ENCODE measurements at places on chromosomes 2 and 18.
A peak's percentile ranks its signal among the peaks of the same experiment; 100 is the strongest.

- peak; percentile 27 for DNase-seq
These were observed 46.6 kb upstream of the ZBTB7C start for GRCh38 chr18:48455555-48456478.

- DNase-seq: no peak
These were observed 352.0 kb downstream of the TNS1 start for GRCh38 chr2:217650716-217651360.

- DNase-seq: no peak
These were observed 9.6 kb downstream of the SSB start for GRCh38 chr2:169808221-169808620.

GRCh38 chr2:65137197-65137775 lies 7.4 kb upstream of the RAB1A start:
- DNase-seq: no peak

- DNase-seq: no peak
These were observed 89.7 kb upstream of the TTC39C start for GRCh38 chr18:23924813-23925212.

DNA sequence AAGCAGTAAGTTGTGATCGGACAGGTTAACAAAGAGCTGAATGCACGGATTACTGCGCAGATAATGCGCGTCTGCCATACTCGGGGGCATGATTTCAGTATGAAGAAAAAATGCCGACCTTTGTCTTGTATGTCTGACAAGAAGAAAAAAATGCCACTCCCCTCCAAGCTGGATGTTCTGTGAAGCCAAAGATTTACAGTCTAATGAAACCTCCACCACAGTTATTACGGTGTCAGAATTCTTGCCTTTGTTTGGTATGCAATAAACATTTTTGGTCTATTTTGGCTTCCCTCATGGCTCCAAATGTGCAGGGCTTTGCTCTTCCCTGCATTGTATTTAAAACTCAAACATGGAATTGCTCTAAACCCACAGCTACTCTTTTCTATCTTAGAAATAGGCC lies 72.2 kb upstream of the THUMPD2 start:
- no peak for DNase-seq

GRCh38 chr2:240571314-240571973 lies 3.2 kb downstream of the RNPEPL1 start:
- no peak for DNase-seq

GRCh38 chr2:191905336-191905735 lies 58.4 kb upstream of the CAVIN2 start:
- DNase-seq: no peak

GRCh38 chr18:5964996-5965395 lies 69.7 kb upstream of the TMEM200C start:
- DNase-seq: no peak

DNA sequence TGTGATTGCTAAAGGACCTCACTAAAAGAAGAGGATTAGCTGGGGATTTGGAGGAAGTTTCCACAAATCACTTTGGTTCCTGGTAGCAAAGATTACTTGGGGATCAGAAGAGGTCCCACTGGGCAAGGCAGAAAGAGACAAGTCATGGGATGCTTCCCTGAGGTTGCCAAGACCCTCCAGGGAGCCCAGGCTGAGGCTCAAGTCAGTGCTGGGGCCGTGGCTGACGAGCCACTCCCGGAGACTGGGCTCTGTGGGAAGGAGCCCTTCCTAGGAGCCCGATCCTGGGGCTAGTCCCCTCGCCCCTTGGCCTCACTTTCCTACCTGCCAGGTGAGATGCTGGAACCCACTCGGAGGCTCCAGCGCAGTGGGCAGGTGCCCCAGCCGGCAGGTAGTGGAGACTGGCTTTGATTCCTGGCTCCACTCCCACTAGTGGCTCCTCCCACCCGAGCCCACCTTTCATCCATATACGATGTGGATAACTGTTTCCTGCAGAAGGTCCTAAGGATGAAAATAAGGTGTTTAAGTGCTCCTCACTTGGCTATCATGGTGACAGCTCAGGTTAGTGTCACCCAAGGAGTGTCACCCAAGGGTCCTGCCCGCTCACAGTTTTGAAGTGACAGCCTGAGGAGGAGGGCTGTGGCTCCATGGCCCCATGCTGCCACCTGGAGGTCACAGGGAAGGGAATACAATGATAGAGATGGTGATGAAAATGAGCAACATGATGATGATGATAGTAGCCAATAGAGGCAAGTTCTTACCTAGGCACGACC lies 100.5 kb downstream of the CAPN13 start:
- peak; percentile 48 for DNase-seq

DNA sequence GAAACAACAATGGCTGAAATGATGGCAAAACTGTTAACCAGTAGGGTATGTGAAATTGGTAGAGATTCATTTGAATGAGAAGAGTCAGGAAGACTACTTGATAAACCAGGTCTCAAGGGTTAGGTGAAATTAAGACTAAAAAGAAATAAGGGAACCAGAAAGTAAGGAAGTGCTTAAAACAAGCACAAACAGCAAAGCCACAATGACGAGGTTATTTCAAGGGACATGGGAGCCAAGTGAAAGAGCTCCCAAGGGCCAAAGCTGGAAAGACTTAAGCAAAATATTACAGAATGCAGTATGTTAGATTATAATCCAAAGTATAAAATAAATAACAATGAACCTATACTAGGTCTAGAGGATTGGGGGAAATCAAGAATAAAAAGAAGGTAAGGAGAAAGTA lies 19.3 kb upstream of the CD302 start:
- DNase-seq: no peak

DNA sequence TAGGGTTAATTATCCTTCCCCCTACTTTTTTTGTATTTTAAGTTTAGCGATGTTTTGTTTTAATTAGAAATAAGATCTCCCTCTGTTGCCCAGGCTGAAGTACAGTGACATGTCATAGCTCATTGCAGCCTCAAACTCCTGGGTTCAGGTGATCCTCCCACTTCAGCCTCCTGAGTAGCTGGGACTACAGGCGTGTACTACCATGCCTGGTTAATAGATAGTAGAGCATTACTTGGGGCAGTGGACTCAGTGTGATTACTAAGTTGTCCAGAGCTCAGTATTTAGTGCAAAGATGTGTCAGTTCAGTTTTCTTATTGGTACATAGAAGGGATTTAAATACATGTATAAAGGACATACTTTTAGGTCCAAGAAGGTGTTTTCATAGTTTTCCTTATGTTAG lies 9.5 kb upstream of the ADGRF3 start:
- no peak for DNase-seq

DNA sequence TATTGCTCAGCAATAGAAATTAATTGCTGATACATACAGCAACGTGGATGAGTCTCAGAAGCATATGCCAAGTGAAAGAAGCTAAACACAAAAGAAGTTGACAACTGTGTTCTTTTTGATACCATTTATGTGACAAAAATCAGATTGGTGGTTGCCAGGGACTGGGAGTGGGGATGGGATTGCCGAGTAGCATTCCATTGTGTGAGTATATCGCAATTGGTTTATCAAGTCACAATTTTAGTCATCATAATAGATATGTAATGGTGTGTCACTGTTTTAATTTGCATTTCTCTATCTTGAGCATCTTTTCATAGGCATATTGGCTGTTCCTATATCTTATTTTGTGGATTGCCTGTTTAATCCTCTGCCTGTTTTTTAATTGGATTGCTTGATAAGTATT lies 20.9 kb downstream of the STRADB start:
- no peak for DNase-seq

- DNase-seq: no peak
These were observed 23.7 kb upstream of the HDAC4 start for GRCh38 chr2:239424337-239425045.

DNA sequence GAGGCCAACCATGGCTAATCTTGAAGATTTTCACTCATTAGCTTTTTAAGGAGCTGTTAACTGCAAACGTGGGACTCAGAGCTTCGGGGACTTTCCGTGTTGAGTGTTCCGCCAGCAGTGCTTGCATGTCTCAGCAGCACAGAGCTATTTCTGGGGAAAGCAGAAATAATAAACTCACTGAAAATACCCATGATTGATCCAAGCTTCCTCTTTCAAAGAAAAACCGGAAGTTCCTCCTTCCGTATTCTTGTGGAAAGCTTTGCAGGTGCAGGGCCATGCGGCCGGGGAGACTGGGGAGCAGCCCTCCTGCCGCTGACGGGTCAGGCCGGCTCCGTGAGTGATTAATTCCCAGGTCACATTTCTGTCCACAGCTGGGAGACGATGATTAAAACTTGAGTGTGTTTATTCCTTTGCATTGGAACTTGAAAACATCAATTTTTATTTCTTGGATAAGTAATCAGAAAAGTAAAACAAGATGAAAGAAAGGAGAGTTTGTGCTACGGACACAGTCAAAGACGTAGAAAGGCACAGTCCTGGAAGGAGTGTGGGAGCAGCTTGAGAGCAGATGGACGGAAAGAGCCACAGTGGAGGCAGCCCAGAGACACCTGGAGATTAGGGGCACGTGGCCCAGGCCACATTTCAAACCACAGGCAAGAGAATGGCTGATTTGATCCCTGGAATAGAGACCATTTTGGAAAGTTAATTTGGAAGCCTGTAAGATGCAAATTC lies 54.2 kb upstream of the CTDP1 start:
- DNase-seq: no peak

GRCh38 chr2:61158356-61158955 lies 3.5 kb upstream of the C2orf74 start:
- DNase-seq: no peak

- DNase-seq: no peak
These were observed 178.8 kb downstream of the ANAPC1 start for GRCh38 chr2:111705239-111705638.

DNA sequence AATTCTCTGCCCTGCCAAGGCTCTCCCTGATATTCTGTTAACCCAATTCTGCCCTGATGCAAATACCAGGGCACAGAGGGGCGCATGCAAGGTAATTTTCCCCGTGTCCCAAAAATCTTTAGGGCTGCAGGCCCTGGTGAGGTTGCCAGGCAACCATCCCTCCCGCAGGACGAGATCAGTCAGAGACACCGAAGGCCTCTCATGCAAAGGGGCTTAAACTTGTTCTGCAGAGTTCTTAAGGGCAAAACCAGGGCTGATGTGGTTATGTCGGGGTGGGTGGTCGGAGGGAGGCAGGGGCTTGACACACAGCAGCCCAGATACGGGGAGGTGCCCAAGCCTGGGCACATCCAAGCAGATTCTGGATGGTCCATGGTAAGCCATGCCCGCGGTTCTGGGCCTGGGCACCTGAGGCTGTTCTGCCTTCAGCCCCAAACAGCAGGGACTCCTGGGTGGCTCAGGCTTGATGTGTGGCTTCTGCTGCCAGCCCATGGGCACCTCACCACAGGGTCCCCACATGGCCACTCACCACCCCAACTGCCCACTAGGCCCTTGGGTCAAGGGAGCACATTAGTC lies 27.2 kb downstream of the STEAP3 start:
- no peak for DNase-seq

GRCh38 chr2:25215232-25215631 lies 46.9 kb upstream of the POMC start:
- no peak for DNase-seq

- DNase-seq: no peak
These were observed 161.5 kb upstream of the FOSL2 start for GRCh38 chr2:28231110-28231631.

DNA sequence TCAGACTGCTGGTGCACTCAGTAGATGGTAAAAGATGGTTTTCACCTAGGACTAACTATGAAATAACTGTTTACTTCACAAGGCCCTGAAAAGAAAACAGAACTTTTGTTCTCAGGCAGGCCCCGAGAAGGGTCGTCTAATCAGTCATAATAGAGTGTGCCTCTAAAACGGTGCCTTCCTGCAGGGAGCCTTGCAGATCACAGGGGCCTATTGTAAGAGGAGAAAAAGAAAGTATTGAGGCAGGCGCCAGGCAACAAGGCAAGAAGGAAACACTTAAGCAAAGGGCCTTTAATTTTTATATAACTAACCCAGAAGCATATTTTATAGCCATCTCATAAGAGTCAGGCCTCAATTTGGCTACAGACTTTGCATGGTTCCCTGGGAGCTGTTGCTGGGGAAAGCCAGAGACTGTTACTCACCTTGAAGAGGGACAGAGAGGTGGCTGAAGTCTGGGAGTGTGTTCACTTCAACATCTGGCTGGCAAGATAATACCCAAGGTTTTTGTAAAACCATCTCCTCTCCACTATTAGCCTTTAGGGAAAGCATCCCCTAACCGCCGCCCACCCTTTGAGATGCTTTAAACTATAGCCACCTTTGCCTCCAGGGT lies 117.1 kb downstream of the PRPF40A start:
- no peak for DNase-seq

DNA sequence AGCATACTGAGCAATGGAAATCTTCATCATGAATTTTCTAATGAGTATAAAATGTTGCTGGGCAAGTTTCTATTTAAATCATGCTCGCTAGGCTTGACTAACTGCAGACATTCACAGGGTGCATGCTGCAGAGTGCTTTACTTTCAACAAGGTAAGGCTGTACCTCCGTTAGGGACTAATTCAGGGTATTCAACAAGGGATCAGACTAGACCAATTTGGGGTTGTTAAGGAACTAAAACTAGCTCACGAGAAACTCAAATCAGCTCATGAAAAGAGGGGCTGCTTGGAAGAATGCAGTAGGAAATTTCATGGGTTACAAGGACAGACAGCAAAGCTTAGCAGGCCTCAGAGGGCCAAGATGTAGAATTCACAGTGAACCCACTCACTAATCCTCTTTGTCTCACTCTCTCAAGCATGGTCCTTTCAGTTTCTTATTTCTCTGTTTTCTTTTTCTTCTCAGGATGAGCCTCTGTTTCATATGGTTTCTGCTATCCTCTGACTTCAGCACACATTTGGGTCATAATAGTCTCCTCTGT lies 2.2 kb downstream of the MYO3B start:
- no peak for DNase-seq

DNA sequence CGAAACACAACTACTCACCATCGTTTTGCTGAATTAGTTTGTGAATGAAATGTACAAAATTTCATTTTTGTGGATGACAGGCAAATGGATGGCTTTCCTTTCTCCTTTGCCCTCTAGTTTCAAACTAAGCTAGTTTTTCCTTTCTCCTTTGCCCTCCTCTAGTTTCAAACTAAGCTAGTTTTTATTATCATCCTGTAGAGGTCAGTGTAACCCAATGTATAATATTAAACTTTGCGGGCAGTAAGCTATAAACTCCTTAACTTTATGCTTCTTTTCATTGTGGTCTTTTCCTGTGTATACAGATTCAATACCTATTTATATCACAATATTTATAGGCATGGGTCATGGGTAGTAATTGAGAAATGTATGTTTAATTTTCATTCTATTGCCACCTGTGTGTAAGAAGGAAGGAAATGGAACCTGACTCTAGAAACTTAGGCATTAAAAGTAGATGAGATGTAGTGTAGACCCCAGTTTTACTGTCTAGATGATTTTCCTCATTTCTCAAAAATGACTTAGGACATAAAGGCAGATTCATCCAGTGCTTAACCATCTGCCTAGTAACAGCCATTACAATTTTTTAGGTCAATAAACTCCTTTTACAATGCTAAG lies 58.1 kb downstream of the MAP3K19 start:
- no peak for DNase-seq

All from activated T-helper 1 cell treated with Interleukin-2 at 50 U/mL for 16 hours (primary cell).